Spinal cord (tissue), 10 donors: ENCODE measurements at places on chromosomes 2 and 18.

DNA sequence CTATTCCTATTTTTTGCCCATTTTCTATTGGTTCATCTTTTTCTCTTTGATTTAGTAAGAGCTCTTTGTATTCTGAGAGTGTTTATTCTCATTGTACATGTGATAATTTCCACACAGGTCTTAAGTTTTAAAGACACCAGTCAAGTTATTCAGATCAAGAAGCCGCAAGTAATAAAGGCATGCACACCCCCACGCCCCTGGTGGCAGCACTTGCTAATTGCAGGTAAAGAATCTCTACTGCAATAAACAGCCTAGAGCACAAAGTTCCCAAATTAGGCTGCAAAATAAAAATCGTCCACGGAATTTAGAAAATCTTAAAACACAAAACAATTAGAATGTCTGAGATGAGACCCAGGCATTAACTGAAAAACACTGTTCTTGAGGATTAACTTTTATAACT lies 45.2 kb downstream of the ST3GAL5 start:
- DNase-seq = no peak

- DNase-seq = no peak
These were observed 43.2 kb upstream of the SKA1 start for GRCh38 chr18:50331691-50332090.

GRCh38 chr2:12487253-12488004 lies 229.3 kb upstream of the TRIB2 start:
- DNase-seq = no peak

- no peak for DNase-seq
These were observed 156.1 kb upstream of the SLC39A10 start for GRCh38 chr2:195500879-195501278.

DNA sequence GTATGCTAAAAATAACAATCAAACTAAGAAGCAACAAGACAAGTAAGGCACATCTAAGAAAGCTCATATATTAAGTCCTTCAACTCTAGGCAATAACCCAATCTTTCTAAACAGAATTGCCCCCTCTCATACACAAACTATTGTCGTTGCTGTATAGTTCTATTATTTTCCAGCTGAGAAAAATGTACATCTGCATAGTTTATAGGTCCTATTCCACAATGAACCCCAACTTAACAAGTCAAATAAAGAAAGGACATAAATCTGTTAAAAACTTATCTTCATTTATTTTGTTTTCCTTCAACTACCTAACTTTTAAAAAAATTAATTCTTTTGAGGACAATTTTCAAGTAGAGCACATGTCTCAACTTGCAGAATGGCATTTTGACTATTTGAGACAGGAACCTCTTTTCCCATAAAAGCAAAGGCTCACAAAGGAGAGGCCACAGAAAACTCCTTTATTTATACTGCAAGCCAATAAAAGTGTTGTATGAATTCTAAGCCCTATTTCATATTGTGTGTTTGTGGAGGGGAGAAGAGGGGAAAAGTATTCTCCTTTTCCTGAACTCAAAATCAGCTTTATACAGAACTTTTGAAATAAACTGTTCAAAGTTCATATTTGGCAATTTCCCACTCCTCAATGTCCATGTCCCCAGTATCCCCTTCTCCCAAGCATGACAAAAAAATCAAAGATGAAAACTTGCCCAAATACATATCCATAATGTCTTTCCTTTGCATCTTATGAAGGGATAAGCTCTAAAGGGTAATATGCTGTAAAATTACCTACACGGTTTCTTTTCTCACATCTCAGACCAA lies 37.4 kb downstream of the RTN4 start:
- no peak for DNase-seq
